ENCODE measurements at places on chromosomes 3 and 15.
A peak's percentile ranks its signal among the peaks of the same experiment; 100 is the strongest.

- no peak for DNase-seq
These were observed 747 bp downstream of the UBA7 start for GRCh38 chr3:49812916-49813496.

GRCh38 chr3:172135820-172136219 lies 96.4 kb downstream of the FNDC3B start:
- no peak for DNase-seq

- peak; percentile 66 for DNase-seq
These were observed 24.6 kb downstream of the RUBCN start for GRCh38 chr3:197711973-197712707.

DNA sequence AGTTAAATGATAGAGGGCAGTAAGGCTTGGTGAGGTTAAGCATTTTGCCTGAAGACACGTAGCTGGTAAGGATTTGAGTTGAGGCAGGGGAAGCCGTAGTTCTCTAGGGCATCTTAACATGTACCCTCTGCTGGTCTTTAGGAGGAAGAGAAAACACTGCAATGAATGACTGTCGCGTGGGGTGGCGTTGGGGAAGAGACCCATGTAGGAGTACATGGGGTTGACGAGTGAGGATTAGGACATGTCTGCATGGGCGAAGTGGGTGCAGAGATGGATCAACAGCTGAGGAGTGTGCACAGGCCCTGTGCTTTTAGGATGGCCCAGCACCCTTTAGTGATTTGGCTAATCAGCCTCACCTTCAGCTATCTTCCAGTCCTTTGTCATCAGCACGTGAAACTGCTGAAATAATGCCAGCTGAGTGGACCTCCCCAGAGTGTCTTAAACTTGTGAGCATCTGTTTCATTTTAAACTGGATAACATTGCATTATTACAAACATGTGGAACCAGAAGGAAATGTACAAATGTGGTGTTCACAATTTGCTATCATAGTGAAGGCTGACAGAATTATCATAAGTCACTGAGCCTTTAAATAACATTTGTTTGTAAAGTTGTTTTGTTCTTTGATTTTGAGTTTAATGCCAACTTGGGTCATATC lies 15.3 kb downstream of the P2RY14 start:
- no peak for DNase-seq

DNA sequence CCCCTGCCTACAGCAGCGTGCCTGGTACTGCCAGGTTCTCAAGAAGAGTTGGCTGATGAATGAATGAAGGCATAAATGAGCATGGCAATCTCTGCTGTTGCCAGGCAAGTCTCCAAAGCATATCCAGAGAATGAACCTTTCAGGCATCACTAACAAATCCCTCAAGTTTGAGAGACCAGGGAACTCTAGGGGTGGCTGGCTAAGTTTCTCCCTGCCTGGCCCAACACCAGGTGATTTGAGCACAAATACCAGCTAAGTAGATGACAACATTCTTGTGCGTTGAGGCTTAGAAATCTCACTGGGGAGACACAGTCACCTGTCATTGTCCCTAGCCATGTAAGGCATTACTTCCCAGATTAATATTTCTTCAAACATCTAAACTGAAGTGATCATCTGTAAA lies 81.4 kb upstream of the PTX3 start:
- DNase-seq = no peak

GRCh38 chr3:57893668-57894067 lies 114.6 kb upstream of the FLNB start:
- no peak for DNase-seq

DNA sequence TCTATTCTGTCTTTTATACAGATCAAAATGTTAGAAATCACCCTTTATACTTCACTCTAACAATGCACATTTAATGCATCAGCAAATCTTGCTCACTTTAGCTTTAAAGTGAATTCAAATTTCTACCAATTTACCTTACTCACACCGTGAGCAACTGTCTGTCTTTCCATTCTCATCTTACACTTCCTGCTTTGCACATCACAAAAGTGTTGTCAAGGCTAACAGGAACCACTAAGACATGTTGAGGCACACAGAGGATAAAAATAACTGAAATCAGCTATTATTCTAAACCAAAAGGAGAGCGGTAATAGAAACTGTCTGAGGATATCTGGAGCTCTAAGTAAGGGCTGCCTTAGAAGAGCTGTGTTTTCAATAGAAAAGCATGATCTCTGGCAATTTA lies 519.9 kb downstream of the ZBBX start:
- DNase-seq = no peak

GRCh38 chr3:8980756-8981257 lies 17.5 kb upstream of the RAD18 start:
- DNase-seq = no peak

- no peak for DNase-seq
These were observed 5.5 kb downstream of the TAGLN3 start for GRCh38 chr3:112004187-112004586.

DNA sequence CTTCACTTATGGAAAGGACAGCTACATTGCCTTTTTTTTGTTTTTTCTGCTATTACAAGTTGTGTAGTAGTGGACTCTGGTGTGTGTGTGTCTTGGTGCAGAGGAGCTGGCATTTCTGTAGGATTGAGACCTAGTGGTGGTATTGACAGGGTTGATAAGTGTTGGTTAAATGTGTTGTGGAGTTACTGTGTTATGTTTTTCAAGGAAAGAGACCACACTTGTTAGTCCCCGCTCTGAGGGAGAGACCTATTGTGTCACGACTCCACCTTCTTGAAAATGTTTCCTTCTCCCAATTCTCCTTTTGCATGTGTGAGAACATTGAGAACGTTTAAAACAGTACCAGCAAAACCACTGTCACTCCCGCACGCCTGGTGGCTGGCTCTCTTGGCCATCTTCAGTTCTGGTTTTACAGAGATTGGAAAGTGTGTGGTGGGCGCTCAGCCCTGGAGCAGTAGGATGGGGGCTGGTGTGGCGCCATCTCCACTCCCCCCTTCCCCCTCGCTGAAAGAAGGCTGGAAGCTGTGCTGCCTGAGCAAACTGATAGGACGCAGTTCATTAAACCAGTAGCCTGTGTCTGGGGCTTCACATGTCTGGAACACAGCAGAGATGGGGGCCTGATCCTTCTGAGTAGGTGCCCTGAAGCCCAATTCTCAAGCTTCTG lies 5.5 kb downstream of the KLF13 start:
- DNase-seq = peak; percentile 66

DNA sequence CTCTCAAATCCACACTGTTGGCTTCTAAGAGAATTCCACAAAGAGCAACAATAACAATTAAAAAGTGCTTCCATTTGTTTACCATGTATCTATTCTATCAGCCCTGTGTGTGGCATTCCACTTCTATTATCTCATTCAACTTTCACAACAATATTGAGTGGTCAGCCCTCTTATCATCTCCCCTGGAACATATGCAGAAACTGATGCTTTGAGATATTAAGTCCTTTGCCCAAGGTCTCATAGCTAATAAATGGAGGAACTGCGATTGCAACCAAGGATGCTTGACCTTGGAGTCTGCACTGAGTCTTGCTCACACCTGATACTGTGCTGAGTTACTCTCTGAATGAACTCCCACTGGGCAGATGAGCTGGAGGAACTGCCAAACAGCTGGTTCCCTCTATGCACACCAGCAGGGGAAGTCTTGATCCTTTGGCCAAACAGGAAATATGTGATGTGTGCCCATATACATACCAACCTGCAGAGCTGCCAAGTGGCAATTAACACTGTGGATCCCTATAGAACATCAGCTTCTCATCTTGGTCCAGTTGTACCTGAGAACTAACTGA lies 144.7 kb upstream of the WNT5A start:
- no peak for DNase-seq

DNA sequence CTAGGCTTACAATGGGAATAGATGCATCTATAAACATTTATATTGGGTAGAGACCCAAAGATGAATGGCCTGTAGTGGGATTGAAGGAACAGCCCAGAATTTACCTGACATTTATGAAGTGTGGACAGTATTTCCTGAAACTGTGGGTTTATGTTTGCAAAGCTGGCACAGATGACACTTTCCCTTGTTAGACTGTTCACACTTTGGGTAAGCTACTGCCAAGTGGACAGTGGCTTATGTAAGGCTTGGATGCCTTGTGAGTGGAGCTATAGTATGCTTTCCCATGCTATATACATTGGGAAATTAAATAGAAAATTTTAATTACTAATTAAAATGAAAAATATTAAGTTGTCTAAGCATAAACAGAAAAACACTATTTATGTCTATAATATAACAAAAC lies 48.5 kb downstream of the STARD9 start:
- DNase-seq = no peak

GRCh38 chr15:101187820-101188636 lies 63.8 kb downstream of the CHSY1 start:
- no peak for DNase-seq

DNA sequence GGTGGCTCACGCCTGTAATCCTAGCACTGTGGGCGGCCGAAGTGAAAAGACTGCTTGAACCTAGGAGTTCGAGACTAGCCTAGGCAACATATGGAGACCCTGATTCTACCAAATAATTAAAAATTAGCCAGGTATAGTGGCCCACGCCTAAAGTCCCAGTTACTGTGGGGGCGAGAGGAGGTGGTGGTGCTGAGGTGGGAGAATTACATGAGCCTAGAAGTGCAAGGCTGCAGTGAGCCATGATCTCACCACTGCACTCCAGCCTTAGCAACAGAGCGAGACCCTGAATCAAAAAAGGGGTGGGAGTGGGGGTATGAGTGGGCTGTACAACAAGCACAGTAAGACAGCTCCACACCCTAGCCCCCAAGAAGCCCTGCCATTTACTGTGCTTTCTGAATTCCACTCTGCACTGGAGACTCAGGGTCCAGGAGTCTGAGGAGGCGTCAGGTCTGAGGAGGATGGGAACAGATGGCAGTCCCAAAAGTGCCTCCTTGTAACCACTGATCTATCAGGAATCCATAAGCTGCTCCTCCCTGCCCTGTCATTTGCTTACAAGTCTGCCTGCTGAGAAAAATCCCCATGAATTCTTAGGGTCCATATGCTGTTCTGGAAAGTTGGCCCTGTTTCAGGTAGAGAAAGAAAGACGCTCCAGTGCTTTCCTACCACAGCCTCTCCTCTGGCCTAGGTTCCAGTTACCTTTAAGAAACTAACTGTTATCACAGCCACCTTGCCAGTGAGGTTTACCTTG lies 171.1 kb downstream of the MAGI1 start:
- no peak for DNase-seq

DNA sequence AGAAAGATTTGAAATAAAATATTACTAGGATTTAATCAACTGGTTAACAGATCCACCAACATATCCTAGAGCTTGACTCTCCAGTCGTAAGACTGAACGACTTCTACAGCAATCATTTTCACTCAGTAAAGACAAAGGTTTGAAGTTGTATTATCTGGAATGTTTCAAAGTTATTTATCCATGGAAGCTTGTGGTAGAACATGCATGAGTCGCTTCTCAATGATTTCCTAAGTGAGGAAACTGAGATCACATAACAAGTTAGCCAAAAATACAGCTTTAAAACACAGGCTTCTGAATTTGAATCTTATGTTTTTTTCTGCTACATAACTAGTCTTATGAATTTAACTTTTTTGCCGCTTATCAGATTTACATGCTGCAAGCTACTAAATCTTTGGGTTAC lies 241.8 kb downstream of the FOXP1 start:
- no peak for DNase-seq

GRCh38 chr3:125051715-125052581 lies 3.8 kb downstream of the HEG1 start:
- no peak for DNase-seq

GRCh38 chr3:47989981-47990440 lies 26.2 kb downstream of the MAP4 start:
- peak; percentile 66 for DNase-seq

DNA sequence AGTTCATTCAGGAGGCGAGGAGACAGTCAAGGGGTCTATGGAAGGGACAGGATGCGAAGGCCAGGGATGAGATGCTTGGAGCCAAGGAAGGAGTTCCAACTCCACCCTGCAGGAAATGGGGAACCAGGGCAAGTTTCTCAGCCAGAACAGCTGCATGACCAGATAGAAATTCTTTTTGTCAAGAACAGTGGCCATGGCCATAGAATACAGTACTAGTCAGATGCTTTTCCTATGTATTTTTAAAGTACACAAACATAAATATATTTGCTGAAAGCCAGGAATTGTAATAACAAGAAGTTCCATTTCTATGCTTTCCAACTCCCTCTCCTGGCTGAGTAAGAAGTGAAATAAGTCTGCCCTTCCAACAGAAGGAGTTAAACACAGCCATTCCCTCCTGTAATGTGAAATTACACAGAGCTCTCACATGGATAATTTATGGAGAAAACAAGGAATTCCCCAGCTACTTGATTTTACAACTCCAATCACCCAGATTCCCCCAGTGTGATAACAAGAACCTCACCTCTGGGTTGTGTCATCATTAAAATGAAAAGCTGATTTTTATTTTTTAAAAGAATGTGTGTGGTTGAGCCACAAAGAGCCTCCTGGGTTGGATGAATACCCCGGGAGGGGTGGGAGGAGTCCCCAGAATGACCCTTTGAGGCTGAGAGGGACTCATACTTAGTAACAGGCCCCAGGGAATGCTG lies 124.6 kb upstream of the ARHGEF3 start:
- DNase-seq = no peak

GRCh38 chr3:100981164-100981911 lies 11.9 kb downstream of the ABI3BP start:
- no peak for DNase-seq

- DNase-seq = no peak
These were observed 25.4 kb upstream of the MBNL1 start for GRCh38 chr3:152243301-152243711.

GRCh38 chr3:161372321-161373260 lies 1.3 kb upstream of the SPTSSB start:
- peak; percentile 53 for DNase-seq

- DNase-seq = no peak
These were observed 379.1 kb upstream of the PROK2 start for GRCh38 chr3:72163809-72164634.

DNA sequence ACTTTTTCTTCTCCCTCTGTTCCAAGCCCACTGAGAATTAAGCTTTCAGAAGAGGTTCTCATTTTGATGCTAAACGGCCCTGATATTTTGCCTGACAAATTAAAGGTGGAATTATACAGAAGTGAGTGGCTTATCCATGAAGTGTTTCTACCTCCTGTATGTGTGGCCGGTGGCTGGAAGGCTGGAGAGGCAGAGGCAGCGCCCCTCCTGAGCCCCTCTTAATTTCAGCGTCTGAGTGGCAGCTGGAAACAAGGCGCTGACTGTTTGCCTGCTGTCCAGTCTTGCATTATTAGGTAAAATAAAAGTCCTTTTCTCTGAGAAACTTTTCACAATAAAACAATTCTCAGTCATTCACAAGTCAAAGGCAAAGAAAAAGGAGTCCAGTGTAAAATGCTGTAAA lies 685.7 kb downstream of the MCTP2 start:
- DNase-seq = no peak

GRCh38 chr3:4582624-4583023 lies 89.5 kb downstream of the ITPR1 start:
- no peak for DNase-seq

DNA sequence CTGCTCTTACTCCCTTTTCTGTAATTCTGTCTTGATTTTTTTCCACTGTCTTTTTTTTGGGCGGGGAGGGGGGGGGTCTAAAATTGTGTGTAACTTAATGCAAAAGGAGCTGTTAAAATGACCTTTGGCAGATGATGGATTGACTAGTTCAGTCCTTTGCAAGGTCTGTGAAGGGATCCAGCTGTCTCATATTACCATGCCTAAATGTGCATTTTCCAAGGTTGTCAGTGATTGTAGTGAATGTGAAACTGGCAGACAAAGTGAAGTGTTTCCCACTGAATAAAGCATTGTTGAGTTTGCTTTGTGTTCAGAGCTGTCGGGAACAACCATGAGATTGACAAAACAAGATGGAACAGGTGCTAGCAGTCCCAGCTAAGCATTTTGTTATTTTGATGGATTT lies 110.1 kb upstream of the SKOR1 start:
- no peak for DNase-seq

Data from BE2C (cell line).